ENCODE measurements at places on chromosomes 2 and 18.
A peak's percentile ranks its signal among the peaks of the same experiment; 100 is the strongest.

- no peak for DNase-seq
These were observed 12.3 kb downstream of the BCL11A start for GRCh38 chr2:60541056-60541651.

DNA sequence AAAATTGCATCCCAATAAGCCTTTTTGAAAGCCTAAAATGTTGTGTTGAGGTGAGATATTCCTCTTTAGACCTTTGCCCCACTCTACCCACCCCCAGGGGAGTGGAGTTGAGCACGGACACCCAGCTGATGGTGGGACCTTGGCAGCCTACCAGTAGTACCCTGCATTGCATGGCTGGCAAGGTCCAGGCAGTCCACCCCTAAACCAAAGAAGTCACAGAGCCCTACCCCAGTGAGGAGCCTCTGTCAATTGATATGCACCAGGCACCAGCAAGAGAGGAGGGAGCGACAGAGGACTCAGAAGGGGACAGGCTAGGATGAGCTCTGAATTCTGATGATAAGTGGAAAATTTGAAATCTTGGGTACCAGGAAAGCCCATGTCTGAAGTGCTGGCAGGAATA lies 38.6 kb downstream of the MARCO start:
- no peak for DNase-seq

GRCh38 chr2:220424561-220424960 lies 797.1 kb downstream of the SLC4A3 start:
- DNase-seq, result no peak

DNA sequence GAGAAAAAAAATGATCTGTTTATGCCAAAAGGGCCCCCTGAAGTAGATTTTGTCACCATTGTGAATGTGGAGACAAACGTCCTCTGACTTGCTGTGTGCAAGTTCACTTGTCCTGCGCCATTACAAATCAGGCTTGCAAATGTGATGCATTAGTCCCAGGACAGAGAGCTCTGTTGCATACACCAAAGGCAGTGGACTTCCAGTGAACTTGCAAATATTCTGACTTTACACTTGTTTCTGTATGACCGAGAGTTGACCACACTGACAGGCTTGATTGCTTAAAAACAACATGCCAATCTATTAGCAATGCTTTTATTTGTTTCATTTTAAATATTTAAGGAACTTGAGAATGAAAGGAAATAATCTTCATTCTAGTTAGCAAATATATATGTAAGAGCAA lies 293.2 kb downstream of the PLCL1 start:
- no peak for DNase-seq

- DNase-seq, result no peak
These were observed 171.1 kb downstream of the HDAC4 start for GRCh38 chr2:239229545-239230279.

DNA sequence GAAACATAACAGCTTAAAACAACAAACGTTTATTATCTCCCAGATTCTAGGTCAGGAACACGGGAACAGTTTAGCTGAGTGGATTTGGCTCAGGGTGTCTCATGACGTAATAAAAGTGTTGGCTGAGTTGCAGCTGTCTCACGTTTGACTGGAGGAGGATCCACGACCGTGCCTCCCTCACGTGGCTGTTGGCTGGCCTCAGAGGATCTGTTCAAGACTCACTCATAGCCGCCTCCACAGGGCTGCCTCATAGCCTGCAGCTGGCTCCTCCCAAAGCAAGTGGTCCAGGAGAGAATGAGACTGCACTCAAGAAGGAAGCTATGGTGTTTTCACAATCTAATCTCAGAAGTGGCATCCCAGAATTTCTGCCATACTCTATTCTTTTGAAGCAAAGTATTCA lies 167.1 kb downstream of the RPRM start:
- no peak for DNase-seq

DNA sequence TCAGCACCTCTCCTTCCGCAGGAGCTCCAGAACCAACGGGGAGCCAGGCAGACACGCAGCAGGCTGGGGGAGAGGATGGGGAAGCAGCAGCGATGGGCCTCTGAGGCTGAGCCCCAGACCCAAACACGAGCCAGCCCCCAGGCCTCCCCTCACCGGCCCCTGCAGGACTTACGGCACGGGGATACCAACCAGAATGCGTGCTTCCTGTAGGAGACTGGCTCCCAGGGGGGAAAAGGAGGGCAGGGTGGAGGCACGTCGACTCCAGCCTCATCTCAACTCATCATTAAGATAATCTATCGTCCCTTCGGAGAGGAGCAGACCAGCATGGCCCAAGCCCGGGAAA lies 495.1 kb upstream of the MYT1L start:
- DNase-seq, result no peak

DNA sequence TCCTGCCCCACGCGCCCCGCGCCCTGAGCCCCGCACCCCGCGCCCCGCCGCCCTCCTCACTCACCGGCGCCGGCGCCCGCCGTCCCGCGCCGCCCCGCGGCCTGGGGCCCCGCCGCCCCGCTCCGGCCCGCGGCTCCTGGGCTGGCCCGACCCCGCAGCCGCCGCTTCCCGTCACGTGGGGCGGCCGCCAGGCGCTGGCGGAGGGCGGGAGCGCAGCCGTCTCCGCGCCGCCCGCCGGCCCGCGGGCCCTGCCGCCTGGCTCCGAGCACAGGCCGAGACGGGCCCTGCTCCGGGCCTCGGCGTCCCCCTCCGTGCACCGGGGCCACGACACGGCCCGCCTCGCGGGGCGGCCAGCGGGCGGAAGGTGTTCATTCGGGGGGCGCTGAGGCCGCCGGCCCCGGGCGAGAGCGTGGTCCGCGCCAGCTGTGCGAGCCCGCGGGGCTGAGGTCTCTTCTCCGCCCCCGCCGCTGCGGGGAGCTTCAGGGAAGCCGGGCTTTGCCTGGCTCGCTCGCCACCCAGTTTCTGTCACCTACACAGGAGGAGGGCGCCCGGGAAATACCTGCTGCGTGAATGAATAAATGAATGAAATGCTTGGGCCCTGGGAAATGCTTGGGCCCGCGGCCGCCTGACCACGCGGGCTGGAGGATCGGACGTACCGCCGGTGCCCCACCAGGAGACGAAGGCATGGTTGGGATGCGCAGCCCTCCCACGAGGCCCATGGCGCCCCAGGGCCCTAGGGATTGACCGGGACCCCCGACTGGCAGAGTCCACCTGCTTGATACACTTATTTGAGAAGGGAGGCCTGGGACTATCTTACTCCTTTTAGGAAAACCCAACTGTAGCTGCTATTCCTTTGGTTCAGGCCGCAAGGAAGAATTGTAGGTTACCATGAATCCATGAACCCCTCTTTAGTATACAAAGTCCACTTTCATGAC lies at the start of gene TGFBRAP1:
TGFBRAP1 (minus strand) TSS at position 175 of the 935 bp plus-strand sequence. CDS start 21,434 bp downstream, outside the sequence.
- DNase-seq, result peak; percentile 53

- no peak for DNase-seq
These were observed 27.3 kb downstream of the SPRED2 start for GRCh38 chr2:65404988-65405697.
